EH (cell line): ENCODE measurements at places on chromosomes 16 and 17.

GRCh38 chr16:53664724-53665345 lies 38.8 kb downstream of the RPGRIP1L start:
- peak; percentile 96 for DNase-seq

GRCh38 chr17:77566566-77567138 lies 391.9 kb upstream of the TNRC6C start:
- DNase-seq = no peak

DNA sequence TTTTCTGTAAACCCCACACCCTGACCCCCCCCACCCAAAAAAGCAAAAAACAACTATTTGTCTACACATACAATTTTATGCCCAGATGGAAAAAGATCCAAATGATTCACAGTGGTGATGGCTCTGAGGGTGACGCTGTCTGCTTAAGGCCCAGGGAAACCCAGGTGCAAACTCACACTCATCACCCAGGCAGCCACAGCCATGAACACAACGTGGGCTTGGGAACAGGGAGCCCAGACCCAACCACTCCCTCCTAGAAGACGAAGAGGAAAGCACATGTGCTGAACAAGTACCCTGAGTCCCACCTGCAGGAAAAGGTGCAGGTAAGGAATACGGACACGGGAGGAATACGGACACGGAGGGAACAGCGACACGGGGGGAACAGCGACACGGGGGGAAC lies 5.4 kb downstream of the HBQ1 start:
- no peak for DNase-seq

DNA sequence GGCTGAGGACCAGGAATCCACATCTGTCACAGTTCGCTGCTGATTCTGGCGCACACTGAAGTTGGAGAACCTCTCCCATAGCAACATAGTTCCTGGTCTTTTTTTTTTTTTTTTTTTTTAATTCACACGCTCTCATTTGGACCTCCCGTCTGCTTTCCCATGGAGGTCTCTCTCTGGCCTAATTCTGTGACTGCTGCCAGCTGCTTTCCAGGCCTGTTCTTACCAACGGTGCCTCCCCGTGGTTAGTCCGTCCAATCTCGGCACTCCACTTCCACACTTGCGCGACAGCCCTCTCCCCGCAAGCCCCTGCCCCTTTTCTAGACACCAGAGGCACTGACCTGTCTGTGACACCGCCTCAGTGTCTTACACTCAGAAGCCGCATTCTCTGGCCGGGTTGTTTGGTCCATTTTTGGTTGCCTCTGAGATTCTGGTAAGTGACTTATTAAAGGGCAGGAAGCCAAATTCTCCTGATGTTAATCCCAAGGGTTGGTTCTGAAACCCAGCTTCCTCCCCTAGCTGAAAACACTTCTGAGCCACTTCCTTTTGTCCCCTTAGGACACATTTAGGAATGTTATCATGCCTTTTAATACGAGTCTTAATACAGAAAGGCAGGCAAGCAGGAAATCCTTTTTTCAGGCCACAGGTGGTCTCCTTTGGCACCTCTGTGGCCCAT lies 1.1 kb upstream of the AKTIP start:
- peak; percentile 83 for DNase-seq

DNA sequence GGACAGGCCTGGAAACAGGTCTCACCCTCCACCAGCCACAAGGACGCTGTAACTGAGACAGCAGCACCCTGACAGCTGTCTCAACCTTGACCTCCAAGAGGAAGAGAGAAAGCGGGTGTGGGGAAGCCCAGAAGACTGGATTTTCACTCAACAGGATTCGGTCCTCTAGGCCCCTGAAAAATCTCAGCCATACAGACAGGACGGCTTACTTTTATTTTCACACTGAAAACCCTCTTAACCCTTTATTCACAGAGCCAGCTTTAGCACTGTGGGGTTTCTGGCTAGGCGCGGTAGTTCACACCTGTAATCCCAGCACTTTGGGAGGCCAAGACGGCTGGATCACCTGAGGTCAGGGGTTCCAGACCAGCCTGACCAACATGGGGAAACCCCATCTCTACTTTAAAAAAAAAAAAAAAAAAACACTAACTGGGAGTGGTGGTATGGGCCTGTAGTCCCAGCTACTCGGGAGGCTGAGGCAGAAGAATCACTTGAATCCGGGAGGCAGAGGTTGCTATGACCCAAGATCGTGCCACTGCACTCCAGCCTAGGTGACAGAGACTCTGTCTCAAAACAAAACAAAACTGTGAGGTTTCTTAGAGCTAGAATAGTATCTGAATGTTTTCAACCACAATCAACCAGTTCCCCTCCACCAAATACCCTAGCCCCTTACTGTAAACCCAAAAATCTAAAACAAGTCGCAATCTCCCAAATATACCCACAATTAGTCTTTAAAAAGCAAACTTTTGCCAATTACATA lies 5.3 kb downstream of the ANKRD11 start:
- DNase-seq = no peak

DNA sequence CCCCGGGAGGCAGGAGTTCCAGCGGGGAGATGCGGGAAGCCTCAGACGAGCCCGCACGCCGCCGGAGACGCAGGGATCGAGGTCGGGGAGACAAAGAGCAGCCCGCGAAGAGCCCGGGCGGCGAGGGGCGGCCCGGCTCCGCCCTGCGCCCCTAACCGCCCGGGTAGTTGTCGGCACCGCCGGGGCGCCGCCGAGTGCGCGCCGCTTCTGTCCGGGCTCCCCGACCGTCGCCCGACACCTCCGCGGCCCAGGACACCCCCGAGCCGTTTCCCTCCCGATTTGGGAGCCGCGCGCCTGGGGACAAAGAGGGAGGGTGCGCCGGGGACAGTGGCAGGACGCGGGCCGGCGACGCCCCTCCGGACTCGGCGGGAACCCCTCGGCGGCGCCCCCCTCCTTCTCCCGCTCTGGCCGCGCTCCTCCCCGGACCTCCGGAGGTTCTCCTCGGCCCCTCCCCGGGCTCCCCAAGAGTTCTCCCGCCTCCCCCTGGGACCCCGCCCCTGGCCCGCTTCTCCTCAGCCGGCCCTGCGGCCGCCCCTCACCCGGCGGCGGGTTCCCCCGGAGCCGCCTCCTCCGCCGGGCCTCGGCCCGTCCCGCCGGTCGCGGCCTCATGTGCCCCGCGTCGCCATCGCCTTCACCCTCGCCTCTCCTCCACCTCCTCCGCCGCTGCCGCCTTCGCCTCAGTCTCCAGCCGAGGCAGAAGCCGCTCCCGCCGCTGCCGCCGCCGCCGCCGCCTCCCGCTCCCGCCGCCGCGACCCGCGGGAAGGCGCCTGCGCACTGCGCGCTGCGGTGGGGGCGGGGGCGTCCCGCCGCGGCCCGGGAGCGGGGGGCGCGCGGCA lies at the start of gene GJC1:
GJC1 (minus strand) TSS at position 765 of the 836 bp plus-strand sequence. CDS start 24,470 bp downstream, outside the sequence.
- peak; percentile 52 for DNase-seq

GRCh38 chr17:72404872-72405271 lies 284.1 kb downstream of the SOX9 start:
- peak; percentile 86 for DNase-seq

DNA sequence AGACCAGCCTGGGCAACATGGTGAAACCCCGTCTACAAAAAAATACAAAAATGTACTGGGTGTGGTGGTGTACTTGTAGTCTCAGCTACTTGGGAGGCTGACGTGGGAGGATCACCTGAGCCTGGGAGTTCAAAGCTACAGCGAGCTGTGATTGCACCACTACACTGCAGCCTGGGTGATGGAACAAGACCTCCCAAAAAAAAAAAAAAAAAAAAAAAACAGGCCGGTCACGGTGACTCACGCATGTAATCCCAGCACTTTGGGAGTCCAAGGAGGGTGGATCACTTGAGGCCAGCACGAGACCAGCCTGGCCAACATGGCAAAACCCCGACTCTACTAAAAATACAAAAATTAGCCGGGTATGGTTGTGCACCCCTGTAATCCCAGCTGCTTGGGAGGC lies 12.7 kb upstream of the APPBP2 start:
- no peak for DNase-seq

- no peak for DNase-seq
Observed at GRCh38 chr17:39352511-39352910, 48.9 kb downstream of the FBXL20 start.

- DNase-seq = no peak
Observed at GRCh38 chr17:19570544-19571062, 36.9 kb downstream of the SLC47A1 start.

DNA sequence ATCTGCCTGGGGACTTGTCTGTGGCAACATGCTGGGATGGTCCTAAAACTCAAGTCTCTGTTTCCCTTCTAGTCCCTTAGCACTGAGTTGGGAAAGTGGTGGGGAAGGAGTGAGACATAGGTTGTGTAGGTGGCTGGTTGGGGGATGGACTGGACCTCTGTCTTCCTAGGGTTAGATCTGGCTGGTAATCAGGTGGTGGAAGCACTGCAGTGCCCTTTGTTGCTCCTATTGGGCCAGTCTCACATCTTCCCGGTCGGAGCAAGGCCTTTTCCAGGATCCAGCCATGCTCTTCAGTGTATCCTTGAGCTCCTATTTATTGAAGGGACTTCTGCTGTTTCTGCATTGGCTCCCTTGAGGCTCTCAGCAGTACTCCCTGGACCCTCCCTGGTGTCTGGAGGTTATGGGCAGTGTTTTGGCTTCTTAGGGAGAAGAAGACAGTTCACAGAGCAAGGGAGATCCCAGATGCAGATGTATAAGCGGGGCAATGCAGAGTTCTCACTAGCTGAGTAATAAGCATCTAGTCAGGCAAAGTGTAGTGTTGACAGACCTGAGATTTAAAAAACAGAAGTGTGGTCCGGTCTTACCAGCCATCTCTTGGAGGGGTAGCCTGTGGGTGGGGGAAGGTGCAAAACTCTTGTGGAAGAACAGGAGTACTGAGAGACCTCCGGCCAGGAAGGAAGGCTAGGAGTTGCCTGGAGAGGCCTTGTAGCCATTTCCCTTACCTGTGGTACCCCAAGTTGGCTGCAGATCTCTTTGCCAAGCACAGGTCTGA lies 1.3 kb upstream of the NUTF2 start:
- no peak for DNase-seq

- DNase-seq = no peak
Observed at GRCh38 chr16:1946495-1947368, 3.7 kb upstream of the MSRB1 start.
